ENCODE measurements at places on chromosomes 11 and 22.

DNA sequence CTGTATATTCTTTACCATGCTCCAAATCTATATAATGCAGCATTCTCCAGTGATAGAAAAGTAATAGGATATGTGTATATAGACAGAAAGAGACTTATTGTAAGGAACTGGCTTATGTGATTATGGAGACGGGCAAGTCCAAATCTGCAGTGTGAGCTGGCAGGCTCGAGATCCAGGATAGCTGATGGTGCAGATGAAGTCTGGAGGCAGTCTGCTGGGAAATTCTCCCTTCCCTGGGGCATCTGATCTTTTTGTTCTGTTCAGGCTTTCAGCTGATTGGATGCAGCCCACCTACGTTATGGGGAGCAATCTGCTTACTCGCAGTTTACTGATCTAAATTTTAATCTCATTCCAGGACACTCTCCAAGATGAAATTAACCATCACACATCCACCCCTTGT is 73.2 kb downstream of the GRK3 start:
- no peak for DNase-seq

GRCh38 chr11:1852271-1852876 is 510 bp upstream of the LSP1 start:
- DNase-seq: no peak

GRCh38 chr11:85951049-85951405 is 95.8 kb downstream of the CCDC83 start:
- DNase-seq: no peak

GRCh38 chr11:9092853-9093778 is 1.7 kb upstream of the SCUBE2 start:
- no peak for DNase-seq

DNA sequence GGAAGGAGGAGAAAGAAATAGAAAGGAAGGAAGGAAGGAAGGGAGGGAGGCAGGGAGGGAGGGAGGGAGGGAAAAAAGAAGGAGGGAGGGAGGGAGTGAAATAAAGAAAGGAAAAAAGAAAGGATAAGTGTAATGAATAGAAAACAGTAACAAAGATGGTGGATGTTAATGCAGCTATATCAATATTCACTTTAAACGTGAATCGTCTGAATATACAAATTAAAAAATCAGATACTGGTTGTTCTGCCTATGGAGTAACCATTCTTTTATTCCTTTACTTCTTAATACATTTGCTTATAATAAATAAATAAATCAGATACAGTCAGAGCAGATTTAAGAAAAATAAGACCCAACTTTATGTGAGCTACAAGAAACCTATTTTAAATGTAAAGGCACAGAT is 1520.4 kb downstream of the TBC1D22A start:
- no peak for DNase-seq

DNA sequence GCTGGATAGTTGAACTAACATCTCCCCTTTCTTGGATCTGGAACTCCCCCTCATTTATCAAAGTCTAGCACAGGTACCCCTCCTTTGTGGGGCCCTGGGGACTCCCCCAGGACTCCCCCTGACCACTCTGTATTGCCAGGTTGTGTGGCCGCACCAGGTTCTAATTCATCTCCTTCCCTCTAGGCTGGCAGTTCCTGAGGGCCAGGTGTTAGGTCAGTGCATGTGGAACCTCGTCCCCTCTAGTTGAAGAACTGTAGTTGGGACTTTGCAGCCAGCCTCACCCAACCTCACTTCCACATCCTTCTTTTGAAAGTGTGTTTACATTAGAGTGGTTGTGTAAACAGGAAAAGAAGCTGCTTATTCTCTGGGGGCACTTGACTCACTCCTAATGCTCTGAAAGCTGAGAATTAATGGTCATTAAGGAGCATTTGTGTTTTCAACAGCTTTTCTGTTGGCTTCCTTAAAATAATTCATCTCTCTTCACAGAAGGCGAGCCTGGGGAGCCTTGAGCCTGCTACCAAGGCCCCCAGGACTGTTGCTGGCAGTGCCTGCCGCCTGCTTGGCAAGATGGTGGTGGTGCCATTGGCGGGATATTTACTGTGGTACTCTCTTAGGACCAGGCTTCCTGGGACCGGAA is 11.8 kb downstream of the UPB1 start:
- DNase-seq: no peak

DNA sequence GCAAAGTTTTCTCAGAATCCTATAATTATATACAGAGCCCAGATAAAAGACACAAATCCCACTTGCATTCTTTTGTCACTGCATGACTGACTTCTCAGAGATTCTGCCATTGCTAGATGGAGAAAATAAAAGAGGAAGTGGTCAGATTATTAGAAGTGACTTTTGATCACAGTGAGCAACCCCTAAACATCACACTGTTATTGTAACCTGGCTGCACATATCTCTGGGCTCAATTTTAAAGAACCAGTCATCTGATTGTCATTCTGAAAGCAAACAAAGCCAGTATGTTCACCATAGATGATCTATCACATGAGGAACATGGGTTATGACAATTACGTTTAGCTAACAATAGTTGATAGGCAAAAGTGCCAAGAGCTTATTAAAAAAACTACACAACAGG is 47.8 kb downstream of the COPB1 start:
- no peak for DNase-seq

GRCh38 chr22:44325718-44326490 is 13.2 kb upstream of the SHISAL1 start:
- DNase-seq: no peak

DNA sequence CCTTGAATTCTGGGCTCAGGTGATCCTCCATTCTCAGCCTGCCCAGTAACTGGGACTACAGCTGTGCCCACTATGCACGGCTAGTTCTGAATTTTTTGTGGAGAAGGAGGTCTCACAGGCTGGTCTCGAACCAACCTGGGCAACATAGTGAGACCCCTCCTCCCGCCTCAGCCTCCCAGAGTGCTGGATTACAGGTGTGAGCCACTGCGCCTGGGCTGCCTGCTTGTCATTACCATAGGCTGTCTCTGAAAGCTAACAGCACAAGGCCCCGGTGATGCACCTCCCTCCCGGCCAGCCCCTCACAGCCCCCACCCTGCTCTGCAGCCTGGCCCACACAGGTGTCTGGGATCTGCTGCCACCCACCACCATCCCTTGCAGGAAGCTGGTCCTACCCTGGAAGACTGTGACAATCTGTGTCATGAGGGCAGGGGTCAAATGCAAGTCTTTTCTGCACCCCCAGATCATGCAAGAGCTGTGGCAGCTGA is 82.4 kb downstream of the DGCR2 start:
- no peak for DNase-seq

GRCh38 chr11:89633135-89633705 is 76.9 kb upstream of the TRIM77 start:
- DNase-seq: no peak

DNA sequence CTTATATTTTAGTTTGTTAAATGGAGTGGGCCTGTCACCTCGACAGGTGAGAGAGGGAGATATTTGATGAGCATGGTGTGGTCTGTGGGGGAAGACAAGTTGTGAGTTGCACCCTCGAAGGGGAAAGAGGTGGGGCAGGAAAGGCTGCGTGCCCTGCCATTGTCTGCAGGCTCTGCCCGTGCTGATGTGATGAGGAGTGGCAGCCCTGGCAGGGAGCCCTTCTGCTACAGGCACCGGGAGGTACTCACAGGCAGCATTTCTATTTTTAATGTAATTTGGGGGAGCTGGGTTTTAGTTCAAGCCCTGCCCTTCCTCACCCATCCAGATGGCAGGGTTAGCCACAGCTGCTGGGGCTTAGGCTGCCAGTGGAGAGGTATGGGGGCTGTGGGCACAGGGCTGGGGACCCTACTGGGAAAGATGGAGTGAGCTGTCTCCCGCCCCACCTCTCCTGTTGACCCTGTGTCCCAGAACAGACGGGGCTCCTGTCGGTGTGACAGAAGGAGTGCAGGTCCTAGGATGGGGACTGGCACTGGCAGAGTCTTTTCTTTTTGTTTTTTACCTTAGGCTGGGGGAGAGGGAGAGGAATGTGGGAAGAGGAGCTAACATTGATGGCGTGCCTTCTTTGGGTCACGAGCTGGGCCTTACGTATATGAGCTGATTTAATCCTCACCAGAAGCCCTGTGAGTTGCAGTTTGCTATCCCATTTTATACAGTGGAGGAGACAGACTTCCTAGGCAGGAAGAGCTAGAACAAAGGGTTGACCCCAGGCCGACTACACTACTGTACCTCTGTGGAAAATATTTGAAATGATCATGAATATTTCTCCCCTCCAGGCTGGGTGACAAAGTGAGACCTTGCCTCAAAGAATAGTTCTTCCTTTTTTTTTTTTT is 51.6 kb downstream of the CEP164 start:
- DNase-seq: no peak

GRCh38 chr11:36091256-36091811 is 147.5 kb downstream of the LDLRAD3 start:
- DNase-seq: no peak

GRCh38 chr11:9573775-9574621 is 528 bp downstream of the WEE1 start:
- no peak for DNase-seq

- no peak for DNase-seq
These were observed 82.1 kb downstream of the PPP6R3 start for GRCh38 chr11:68542617-68543016.

DNA sequence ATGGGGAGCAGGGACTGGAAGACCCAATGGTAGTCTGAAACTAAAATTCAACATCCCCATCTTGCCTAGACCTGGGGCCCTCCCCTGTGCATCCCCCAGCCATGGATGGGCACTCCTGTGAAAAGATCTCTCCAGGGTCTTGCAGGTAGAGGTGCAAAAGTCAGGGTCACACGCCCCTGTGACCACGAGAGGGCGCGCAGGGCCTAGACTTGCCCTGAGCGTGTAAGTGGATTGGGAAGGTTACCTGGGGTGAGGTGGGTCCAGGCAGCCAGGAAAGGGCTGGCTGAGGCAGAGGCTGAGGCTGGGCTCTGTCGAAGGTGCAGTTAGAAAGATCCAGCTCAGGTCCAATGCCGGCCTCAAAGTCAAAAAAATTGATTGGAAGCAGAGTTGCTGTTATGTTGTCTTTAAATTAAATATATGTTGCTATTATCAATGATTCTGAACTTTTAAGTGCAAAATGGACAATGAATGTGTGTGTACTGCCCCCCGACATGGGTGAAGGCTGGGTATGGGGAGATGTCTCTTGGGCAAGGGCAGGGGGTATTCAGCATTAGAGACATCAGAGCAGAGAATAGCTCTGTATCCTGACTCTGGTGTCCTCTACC is 4.8 kb upstream of the POU2F3 start:
- peak; percentile 86 for DNase-seq

DNA sequence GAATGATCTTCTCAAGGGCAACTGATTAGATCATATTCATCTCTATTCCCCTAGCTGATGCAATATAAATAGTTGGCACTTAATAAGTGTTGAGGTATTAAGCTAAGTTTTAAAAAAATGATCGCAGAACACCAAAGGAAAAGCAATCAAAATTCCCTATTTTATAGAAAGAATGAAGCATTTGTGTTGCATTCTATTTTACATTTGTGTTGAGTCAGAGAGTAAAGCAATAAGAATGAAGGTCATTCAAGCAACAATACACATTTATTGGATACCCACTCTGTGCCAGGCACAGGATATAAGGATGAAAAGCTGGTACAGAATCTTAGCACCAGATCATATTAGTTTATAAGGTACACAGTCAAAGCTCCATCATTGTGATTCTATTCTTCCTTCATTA is 686.4 kb upstream of the CCDC90B start:
- DNase-seq: no peak

DNA sequence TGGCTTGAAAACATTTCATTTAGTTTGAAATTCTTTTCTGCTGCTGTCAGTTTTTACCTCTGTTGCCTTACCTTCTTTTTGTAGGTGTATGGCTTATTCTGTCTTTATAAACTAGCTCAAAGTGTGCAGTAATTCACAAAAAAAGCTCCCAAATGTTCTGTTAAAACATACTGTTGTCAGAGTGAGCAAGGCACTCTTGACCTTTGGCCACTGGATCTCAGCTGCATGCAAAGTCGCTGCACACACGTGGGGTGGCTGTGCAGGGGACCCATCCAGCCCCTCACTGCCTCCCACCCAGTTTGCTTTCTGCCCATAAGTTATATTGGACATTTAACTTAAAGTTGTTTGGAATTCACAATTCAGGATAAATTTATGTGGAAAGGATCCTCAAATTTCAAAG is 92.2 kb downstream of the AMOTL1 start:
- no peak for DNase-seq

GRCh38 chr22:27727673-27728451 is 73.7 kb downstream of the MN1 start:
- no peak for DNase-seq

DNA sequence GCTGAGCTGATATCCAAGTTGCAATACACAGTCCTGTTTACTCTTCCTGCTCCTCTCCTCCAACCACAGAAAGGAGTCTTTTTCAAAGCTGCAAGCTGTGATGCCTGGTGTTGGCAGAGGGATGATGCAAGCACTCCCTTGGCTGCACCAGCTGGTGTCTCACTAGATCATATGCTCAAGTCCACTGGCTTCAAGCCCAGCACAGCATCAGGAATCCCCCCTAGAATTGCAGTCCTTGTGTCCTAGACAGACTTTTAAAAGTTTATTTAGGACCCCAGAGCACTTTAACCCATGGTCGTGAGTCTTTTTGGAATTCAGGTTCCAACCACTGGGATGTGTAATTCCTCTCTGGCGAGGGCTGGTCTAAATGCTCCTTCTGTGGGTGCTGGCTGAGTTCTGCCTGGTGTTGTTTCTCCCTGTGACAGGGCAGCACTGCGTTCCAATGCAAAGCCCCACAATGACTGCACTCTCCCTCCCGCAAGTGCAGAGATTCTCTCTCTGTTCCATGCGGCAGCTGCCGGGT is 1.9 kb upstream of the HEPN1 start:
- DNase-seq: no peak

- no peak for DNase-seq
These were observed 74.7 kb downstream of the C11orf58 start for GRCh38 chr11:16813126-16813525.

GRCh38 chr22:47547239-47547661 is 784.8 kb downstream of the TBC1D22A start:
- DNase-seq: peak; percentile 26

DNA sequence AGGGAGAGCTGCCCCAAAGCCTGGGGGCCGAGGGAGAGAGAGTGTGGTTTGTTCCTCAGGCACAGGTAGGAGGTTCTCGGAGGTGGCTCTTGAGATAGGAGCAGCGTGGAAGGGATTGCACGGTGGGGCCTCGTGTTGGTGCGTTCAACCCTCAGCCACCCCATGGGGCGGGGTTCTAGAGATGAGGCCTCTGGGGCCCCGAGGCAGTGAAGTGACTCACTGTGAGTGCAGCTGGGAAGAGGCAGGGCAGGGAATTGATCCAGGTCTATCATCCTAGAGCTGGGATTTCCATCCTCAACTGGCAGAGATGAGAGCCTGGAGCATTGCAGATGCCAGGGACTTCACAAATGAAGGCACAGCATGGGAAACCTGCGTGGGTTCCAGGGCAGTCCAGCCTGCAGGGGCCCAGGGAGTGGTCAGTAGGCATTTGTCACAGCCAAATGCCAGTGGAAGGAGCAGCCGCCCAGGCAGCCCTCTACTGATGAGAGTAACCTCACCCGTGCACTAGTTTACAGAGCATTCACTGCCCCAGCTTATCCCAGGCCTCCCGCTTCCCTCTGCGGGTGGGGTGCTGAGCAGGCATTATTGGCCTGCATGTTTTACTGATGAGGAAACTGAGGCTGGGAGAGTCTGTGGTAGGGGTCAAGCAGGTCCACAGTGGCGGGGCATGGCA is 5.1 kb upstream of the SMARCB1 start:
- no peak for DNase-seq

GRCh38 chr22:46115388-46115678 is 35.0 kb upstream of the PPARA start:
- DNase-seq: no peak

- no peak for DNase-seq
These were observed 19.3 kb downstream of the PRR33 start for GRCh38 chr11:1872267-1872985.
